Dermis blood vessel endothelial cell (primary cell): ENCODE measurements at places on chromosomes 2 and 18. TPM values are rescaled to one million over a fixed set of nuclear protein-coding genes. Genes with fewer than 3 reads are reported as not detected.

Gene AGXT
- not detected in 2 replicates for total RNA-seq

Gene RMND5A
- 80.9 and 91.2 TPM in 2 replicates for total RNA-seq

Gene B3GNT7
- total RNA-seq: 12.1 and 13.6 TPM in 2 replicates

Gene DNAJC5G
- 0.93 and 2.7 TPM in 2 replicates for total RNA-seq

Gene CROCC2
- not detected in 2 replicates for total RNA-seq

Gene ASIC4
- total RNA-seq: not detected in 2 replicates

Gene RAB1A
- 62.5 and 141 TPM in 2 replicates for total RNA-seq

Gene STARD6
- total RNA-seq: 0.09 TPM in 1 of 2 replicates, not detected in the other

Gene IL37
- total RNA-seq: not detected in 2 replicates

Gene MEIS1
- total RNA-seq: 1.3 and 3.4 TPM in 2 replicates

Gene ANKRD36C
- total RNA-seq: 38.0 and 56.8 TPM in 2 replicates

Gene GKN2
- not detected in 2 replicates for total RNA-seq

Gene LIMS4
- total RNA-seq: 40.1 and 53.6 TPM in 2 replicates

Gene UGT1A5
- total RNA-seq: not detected in 2 replicates

Gene ANKRD30BL
- not detected in 2 replicates for total RNA-seq

Gene CAB39
- total RNA-seq: 71.0 and 97.2 TPM in 2 replicates

Gene CDH2
- total RNA-seq: 1.8 and 1.9 TPM in 2 replicates

Gene UGT1A1
- not detected in 2 replicates for total RNA-seq

Gene KIAA2012
- not detected in 2 replicates for total RNA-seq

Gene EN1
- total RNA-seq: not detected in 2 replicates

Gene CPS1
- 0.42 and 0.85 TPM in 2 replicates for total RNA-seq

Gene FBXO36
- total RNA-seq: 0.98 and 1.0 TPM in 2 replicates
